ENCODE measurements at places on chromosomes 3 and 15.

GRCh38 chr3:99418709-99419108, 219.7 kb upstream of the COL8A1 start:
- DNase-seq = no peak

GRCh38 chr3:127710155-127710941, 37.6 kb downstream of the ABTB1 start:
- DNase-seq = no peak

GRCh38 chr15:49163678-49164077, 6.4 kb upstream of the GALK2 start:
- DNase-seq = no peak

- DNase-seq = no peak
These were observed 37.4 kb upstream of the NMNAT3 start for GRCh38 chr3:139715166-139715565.

DNA sequence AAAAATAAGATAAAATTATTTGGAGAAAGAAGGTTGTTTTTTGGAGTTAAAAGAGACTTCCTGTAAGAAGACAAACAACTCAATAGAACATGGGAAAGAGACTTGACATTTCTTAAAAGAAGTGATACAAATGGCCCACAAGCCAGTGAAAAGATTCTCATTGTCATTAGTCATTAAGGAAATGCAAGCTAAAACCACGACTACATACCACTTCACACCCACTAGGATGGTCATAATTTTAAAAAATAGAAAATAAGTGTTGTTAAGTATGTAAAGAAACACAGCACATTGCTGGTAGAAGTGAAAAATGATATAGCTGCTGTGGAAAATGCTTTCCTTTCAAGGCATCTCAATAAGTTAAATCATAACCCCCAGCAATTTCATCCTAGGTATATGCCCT, 44.4 kb upstream of the GK5 start:
- DNase-seq = no peak
